ENCODE measurements at places on chromosomes 12 and 14.

DNA sequence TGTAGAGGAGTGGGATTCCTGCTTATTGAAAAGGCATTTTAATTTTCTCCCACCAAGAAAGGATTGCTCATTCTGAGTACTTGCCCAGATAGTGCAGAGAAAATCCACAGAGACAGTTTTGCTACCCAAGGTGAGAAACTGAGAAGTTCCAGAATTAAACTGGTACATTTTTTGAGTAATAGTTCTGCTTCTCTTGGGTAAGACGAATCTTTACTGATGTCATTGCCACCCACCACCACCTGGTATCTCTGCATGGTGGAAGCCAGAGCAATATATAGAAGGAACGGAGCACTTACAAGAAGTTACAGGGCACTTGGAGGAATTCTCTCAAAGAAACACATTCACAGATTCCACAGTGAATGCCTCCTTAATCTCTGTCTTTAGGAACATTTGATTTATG, 20.7 kb upstream of the FRMD6 start:
- DNase-seq, result no peak

- DNase-seq, result no peak
Measured at GRCh38 chr14:91693346-91693745, 38.5 kb downstream of the CATSPERB start.

DNA sequence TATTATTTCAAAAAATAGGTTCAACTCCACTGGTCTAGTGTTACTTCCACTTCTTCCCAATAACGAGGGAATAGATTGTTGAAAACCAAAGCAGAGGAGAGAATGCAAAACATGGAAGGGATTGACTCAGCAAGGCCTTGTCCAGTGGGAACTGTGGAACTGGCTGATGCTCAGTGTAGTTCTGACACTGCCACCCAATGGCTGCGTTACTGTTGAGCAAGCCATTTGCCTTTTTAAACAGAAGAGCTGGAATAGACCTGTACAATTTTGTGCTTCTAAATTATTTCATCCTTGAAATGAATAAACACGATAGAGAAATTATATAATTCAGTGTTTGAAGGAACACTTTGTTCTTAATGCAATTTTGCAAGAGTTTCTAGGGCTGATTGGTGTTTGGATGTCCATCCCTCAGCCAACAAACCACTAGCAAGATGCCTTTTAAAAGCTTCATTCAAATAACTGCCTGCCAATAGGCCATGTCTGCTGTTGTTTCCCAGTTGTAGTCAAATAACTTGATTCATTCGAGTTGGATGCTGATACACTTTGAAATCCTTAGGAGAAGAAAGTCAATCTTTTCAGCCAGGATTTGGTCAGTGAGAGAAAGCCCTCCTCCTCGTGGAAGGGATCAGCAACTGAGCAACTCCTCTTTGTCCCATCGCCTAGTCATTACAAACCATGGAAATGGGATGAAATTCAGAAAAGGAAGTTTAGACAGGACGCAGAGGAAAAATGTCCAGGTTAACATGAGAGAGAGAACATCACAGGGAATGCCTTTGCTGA, 7.3 kb upstream of the MGP start:
- no peak for DNase-seq

- DNase-seq, result no peak
Measured at GRCh38 chr12:79444089-79444488, 246.7 kb downstream of the PAWR start.

- DNase-seq, result peak; percentile 15
Measured at GRCh38 chr12:7934889-7935492, 996 bp downstream of the SLC2A3 start.

DNA sequence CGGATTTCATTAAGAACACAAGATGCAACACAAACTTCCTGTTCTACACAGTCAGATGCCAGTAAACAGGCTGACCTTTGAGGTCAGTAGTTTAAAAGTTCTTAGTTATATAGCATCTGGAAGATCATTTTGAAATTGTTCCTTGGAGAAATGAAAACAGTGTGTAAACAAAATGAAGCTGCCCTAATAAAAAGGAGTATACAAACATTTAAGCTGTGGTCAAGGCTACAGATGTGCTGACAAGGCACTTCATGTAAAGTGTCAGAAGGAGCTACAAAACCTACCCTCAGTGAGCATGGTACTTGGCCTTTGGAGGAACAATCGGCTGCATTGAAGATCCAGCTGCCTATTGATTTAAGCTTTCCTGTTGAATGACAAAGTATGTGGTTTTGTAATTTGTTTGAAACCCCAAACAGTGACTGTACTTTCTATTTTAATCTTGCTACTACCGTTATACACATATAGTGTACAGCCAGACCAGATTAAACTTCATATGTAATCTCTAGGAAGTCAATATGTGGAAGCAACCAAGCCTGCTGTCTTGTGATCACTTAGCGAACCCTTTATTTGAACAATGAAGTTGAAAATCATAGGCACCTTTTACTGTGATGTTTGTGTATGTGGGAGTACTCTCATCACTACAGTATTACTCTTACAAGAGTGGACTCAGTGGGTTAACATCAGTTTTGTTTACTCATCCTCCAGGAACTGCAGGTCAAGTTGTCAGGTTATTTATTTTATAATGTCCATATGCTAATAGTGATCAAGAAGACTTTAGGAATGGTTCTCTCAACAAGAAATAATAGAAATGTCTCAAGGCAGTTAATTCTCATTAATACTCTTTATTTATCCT, 13.5 kb downstream of the PTGER2 start:
- DNase-seq, result no peak

DNA sequence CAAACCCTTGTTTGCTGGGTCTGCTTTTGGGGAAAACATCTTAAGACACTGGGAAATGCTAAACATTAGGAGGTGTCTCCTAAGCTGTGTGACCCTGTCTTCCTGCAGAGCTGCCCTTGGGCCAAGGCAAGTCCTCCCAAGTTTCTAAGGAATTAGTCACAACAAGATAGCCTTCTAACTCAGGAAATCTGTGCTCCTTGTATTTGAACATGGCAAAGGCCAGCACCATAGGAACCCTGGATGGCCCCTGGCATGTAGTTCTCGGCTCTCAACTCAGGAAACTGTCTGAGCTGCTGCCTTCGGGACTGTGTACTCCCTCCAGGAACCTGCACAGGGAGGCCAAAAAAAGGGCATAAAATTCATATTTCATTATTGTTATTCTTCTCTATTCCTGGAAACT, 37.6 kb upstream of the LTBP2 start:
- DNase-seq, result no peak

GRCh38 chr12:52428121-52428520, 6.0 kb downstream of the KRT75 start:
- DNase-seq, result no peak

DNA sequence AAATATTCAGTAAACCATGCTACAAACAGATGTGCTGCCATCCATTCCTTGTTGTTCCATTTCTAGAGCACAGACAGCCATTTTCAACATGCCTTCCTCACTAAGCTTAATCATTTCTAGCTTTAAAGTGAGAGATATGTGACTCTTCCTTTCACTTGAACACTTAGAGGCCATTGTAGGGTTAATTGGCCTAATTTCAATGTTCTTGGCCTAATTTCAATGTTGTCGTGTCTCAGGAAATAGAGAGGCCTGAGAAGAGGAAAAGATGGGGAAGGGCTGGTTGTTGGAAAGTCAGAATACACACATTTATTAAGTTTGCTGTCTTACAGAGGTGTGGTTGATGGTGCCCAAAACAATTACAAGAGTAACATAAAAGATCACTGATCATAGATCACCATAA, 435.1 kb downstream of the ZFP36L1 start:
- no peak for DNase-seq

- no peak for DNase-seq
Measured at GRCh38 chr12:130093380-130093779, 68.9 kb upstream of the FZD10 start.

DNA sequence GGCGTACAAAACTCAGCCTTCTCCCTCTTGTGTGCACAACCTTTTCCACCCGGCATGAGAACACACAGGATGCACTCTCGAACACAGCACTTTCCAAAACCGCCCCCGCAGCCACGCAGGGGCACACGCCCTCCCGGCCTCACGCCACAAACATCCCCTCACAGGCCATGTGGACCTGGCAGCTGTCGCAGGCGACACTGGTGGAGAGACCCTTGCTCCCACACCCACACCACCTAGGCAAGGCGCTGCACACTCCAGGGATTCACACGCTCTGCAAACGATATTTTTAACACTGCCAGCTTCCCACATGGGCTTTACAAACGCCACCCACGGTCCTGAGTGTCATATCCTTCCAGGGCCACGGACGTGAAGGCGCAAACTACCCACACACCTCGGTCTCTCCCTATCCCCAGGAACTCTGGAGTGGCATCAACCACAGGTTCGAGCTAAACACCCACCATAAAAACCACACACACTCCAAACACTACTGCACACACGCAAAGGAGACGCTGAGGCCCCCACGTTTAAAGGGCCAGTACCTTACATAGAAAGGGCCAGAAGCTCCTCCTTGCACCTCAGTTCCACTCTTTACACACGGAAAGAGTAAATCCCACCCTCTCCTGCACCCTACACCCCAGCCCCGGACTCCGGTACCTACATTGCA, 12.4 kb upstream of the ITGB7 start:
- no peak for DNase-seq

- no peak for DNase-seq
Measured at GRCh38 chr14:54532111-54533012, 22.7 kb downstream of the CGRRF1 start.

DNA sequence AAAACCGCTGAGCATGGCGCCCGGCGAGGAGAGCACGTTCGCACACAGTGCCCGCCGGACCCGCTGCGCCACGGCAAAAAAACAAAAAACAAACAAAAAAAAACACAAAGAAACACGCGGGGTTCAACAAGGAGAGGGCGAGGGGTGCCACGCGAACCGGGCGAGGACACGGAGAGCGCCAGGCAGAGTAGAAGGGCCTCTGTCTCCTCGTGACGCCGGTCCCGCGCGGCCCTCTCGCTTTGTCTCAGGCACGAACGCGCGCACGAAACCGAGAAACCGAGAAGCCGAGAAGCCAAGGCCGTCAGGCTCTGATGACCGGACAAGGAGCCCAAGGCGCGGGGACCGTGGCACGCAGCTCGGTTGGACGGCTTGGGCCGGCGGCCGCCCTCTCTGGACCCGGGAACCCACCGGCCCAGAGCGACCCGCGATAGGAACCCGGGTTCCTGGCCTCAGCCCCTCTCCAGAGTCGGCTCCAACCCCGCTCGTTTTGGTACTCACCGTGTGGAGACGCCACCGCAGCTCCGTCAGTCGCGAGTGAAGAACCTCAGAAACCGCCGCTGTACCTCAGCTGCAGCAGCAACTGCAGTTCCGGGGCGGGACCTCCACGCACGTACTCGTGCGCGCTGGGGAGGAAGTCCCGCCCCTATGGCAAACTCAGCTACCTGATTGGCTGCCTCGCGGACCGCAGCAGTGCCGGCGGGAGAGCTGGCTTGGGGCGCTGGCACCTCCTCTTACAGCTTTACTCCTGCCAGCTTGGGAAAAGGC, at the start of the genes DDX24 and IFI27L1:
Gene DDX24, minus strand, starts transcription at position 582 of the 765 bp plus-strand sequence. CDS start 1,460 bp downstream, outside the sequence.
Gene IFI27L1, plus strand, starts transcription at position 690 of the 765 bp plus-strand sequence. CDS start 15,628 bp downstream, outside the sequence.
- DNase-seq, result peak; percentile 97

DNA sequence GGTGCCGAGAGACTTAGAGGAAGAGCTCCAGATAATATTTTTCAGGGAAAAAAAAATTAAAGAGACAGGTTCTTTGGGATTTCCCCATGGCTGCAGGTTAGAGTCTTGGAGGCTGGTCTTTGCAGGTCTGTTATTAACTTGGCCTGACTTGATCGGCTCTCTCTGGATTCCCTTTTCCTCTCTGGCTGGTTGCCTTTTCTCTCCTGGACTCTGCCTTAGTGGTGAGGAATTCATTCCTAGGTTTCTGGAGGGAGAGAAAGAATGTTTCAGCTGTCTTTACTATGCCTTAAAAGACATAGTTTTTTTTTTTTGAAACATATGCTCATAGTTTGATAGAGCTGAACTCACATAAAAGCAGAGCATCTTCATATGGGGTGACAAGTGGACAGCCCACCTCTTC, 336.3 kb downstream of the BMP4 start:
- no peak for DNase-seq

GRCh38 chr12:54258201-54258681, 21.7 kb downstream of the CBX5 start:
- no peak for DNase-seq

GRCh38 chr12:93205361-93205760, 172.4 kb upstream of the NUDT4 start:
- DNase-seq, result no peak

DNA sequence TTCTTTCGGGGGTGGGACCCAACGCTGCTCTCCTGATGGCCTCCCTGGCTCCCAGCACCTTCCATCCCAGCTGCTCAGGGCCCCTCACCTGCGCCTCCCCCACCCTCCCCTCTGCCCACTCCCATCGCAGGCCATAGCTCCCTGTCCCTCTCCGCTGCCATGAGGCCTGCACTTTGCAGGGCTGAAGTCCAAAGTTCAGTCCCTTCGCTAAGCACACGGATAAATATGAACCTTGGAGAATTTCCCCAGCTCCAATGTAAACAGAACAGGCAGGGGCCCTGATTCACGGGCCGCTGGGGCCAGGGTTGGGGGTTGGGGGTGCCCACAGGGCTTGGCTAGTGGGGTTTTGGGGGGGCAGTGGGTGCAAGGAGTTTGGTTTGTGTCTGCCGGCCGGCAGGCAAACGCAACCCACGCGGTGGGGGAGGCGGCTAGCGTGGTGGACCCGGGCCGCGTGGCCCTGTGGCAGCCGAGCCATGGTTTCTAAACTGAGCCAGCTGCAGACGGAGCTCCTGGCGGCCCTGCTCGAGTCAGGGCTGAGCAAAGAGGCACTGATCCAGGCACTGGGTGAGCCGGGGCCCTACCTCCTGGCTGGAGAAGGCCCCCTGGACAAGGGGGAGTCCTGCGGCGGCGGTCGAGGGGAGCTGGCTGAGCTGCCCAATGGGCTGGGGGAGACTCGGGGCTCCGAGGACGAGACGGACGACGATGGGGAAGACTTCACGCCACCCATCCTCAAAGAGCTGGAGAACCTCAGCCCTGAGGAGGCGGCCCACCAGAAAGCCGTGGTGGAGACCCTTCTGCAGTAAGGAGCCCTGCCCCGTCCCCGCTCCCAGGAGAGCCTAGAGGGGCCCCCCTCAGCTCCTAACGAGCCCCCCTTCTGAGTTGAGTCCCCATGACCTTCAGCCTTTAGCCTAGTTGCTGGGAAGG, at the start of gene HNF1A:
Gene HNF1A, plus strand, starts transcription at position 248 of the 924 bp plus-strand sequence. Its CDS starts 226 bp downstream, at position 474.
- no peak for DNase-seq

DNA sequence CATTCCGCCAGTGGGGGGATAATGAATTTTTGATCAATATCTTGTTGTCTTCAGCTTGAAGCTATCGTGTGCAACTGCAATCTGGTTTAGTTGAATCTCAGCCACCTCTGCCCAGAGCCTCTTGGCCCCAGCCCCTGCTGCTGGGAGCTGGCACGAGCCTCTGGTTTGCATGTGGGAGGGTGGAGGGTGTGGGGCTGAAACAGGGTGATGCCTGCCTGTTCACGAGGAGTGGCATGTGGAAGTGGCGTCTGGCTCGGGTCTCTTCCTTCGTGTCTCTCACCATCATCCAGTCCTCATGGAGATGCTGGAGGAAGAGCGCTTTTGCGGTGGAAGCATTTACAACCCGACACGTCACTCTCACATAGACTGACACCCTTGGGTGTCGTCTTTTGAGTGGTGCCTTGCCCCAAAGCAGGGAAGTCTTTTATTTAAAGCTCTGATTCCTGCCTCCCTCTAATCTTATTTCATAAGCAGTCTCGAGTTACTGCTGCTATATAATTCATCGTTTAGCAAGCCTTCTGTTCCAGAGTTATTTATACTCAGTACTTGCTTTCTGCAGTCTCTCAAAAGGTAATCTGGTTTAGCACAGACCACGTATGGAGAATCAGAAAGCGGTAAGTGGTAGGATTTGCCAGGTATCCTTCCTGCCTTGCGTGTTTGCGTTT, 64.5 kb downstream of the AACS start:
- no peak for DNase-seq
